GM12864 (cell line): ENCODE measurements at places on chromosomes 12 and 14.

DNA sequence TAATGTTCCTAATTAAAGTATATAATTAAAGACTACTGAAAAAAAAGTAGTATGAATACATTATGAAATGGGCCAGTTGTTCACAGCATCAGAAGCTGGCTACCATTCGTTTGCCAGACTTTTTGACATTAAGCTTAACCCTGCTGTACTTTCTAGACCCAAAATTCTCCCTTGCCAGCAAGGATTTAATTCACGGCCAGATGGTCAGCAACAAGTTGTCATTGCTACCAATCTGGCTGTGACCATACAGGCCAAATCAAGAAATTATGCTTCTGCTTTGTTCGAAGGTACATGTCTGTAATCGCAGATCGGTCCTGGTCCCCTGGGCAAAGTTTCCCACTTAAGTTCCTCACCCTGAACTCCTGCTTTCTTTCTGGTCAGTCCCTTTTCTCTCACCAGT lies 217.7 kb upstream of the ATXN7L3B start:
- DNase-seq: no peak

DNA sequence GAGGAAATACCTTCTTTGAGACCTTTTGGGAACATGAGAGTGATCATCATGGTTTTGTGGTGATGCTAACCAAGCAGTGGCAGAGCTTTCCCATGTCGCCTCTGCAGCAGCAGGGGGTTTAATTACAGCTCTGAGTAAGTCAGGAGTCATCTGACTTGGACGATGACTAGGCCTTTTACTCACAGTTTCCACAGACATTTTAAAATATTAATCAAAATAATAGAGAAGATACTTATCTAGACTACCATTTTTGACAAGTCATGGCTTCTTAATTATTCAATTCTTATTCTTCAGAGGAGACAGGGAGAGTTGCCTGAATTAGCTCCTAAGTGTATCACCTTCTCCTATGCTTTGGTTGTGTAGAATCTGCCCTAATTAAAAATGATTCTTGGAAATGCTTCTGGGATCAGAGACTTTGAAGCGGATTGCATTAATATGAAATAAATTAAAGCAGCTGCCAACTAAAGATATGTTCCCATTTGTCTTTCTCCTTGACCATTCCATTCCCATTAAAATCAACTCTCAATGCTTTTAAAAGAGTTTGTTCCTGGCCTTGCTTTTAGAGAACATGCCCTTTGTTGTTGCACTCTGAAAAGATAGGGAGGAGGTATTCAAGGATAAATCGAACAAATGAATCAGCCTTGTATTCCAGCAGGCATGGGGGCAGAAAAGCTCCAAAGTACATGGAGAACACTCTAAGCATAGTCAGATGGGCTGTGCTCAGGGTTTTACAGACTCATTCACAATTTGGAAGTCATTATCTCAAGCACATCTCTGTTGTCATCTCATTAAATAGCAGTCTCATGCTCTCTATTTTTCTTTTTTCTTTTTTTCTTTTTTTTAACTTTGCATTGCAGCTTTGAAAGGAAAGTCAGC lies 7.7 kb upstream of the IFNG-AS1 start:
- no peak for DNase-seq

DNA sequence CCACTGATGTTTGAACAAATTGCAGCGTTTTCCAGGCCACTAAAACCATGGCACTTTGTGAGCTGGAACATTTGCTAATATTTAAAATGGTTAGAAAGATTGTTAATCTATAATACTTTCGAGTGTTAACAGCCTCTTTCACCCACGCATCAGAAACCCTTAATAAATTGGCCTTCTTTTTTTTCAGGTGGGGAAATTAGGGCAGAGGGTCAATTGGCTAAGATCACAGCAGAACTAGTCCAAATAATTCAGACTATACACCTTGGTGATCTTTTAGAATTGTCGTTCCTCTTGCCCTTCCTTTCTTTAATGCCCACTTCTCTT lies 105.8 kb downstream of the PTCSC3 start:
- DNase-seq: no peak

DNA sequence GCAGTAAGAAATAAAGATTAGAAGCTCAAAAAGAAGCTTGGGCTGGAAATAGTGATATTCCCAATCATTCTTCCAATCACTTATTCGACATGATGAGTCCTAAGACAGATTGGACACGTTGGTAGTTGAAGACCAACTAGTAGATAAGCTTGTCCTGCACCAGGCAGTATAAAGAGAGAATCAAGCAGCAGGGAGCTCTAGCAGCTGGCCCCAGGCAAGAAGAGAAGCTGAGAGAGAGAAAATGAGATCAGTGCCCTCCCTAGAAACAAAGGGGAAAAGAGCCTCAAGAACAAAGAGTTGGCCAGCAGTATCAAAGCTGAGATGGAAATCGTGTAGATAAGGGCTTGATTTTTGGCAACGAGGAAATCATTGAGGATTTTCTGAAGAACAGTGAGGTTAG lies 20.6 kb downstream of the RASSF8 start:
- no peak for DNase-seq

- DNase-seq: no peak
Measured at GRCh38 chr14:99659333-99659741, 14.4 kb downstream of the HHIPL1 start.

DNA sequence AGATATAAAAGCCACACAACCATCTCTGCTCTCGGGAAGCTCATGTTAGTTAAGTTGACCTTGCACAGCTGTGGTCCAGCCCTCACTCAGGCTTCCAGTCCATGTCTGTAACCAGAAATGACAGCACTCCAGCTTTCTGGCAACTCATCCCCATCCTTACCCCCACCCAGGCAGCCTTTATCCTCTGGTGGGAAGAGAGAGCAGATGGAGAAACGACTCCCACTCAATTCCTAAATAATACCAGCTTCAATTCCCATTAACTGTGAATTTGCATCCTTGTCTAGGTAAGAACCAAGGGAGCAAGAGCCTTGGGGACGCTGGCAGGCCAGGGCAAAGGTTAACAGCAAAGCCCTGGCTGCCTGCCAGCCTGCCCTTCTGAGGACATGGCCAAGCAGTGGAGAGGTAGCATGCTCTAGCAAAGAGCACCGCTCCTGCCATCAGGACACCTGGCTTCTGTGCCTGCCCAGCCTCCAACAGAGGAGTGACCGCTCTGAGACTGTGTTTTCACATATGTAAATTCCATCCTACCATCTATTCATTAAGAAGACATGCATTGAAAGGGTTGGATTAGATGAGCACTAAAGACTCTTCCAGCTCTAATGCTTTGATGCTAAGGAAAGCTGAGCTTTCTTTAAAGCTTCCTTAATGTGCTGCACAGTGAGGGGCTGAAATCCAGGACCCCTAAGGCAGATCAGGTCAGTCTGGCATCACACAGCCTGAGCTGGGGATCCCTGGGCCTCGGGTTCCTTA lies 236.1 kb downstream of the GRIN2B start:
- no peak for DNase-seq

DNA sequence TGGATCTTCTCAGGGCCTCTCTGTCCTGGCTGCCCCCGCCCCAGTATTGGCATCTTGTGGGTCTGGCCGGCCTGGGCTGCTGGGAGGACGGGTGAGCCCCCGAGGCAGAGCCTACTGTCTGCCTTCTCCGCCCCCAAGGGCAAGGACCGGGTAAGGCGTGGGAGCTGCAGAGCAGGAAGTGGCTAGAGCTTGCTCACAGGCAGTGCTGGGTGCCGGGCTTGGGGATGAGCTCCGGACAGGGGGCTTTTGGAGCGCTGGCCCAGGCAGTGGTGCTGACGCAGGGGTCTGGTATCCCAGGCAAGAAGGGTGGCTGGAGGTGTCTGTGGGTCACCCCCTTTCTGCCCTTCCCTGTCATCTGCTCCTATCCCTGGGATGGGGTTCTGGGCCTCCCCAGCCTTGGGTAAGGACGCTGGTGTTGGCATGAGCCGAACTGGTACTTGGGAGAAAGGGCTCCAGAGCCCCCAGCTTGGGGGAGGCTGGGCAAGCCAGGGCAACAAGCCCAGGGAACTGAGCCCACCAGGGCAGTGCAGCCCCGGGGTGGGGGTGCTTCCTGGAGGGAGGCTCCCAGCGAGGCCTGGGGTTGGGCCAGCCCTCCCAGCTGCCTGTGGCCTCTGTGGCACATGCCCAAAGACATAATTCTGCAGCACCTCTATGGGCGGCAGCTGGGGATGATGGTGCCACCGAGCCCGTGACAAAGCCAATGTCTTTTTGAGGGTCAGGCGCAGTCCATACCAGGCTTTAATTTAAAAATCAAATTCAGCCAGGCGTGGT lies 126.3 kb downstream of the KIF26A start:
- no peak for DNase-seq

DNA sequence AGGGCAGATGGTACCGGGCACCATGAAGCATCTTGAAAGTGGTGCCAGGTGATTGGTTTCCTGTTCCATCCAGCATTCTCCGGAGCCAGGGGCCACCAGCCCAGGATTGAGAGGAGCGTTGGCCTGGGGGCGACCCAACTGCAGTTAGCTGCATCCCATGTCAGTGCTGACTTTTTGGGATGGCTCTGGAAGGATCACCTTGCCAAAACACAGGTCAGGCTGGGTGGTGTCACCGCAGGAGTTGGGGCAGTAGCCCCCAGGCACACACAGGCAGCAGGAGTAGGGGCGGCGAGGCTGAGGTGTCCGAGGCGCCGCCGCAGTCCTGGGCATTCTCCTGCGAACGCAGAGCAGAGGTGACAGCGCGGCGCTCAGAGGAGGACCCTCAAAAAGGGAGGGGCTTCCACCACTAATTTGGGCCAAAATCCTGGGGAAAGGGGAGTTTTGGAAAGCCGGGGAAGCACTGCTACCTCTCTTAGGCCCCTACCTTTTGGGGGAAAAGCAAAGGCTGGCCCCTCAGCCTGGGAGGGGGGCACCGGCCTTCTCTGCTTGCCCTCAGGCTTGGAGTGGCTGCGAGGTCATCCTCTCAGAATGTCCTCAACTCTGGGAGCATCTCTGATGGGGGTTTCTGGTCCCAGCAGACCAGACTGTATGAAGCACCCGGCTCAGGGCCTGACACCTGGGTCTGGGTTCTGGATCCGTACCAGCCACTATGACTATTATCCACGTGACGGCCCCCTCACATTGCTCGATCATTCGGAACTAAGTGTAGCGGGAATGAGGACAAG lies 26.7 kb upstream of the LRTM2 start:
- DNase-seq: no peak

DNA sequence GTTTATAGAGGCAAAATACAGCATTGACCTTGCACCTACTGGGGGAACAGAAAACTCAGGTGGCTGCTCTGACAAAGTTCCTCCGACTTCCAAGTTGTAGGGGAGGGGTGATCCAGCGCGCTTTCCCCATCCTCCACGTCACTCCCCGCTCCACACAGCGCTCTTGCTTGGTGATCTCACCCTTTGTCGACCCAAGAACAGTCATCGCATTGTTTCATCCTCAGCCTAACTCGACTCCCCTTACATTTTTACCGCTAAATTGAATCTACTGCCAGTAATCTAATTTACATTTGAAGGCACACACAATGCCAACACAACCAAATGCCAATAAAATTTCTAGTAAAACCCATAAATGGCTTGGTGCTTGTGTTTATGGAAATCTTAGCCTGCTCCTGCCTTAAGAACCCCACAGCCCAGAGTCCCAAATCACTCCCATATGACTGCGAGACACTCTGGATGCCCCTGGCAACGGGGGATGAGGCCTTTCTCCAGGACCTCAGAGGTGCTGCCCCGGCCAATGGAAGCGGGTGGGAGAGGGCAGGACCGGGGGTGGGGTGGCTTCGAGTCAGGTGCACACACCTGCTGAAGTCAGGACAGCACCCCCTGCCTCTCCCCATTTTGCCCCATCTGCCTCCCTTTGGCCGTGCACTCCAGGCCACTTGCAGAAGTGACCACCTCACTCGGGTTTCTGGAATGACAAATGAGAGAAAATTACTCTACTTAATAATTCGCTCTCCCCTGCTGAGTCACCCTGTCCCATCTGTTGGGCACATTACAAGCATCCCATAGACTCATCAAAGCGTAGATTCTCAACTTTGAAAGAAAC lies 98.2 kb upstream of the GSC start:
- DNase-seq: no peak

- no peak for DNase-seq
Measured at GRCh38 chr12:125220404-125221273, 155.4 kb downstream of the AACS start.

GRCh38 chr12:72368719-72369422 lies 96.7 kb downstream of the TRHDE start:
- no peak for DNase-seq

DNA sequence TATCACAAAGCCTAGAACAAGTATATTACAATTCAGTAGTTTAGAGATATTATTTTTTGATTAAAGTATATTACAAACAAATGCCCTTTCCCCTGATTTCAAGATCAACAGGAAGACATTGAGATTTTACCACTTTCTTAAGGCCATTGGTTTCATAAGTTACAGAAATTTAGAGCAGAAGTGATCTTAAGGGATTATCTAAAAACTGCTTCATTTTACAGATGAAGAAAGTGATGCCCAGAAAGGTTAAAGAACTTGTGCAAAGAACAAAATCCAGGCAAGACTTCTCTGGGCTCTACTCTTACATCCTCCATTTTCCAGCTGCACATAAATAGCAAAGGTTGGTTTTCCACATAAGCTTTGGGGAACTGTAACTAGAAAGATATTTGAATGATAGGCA lies 87.5 kb downstream of the DUSP6 start:
- no peak for DNase-seq

DNA sequence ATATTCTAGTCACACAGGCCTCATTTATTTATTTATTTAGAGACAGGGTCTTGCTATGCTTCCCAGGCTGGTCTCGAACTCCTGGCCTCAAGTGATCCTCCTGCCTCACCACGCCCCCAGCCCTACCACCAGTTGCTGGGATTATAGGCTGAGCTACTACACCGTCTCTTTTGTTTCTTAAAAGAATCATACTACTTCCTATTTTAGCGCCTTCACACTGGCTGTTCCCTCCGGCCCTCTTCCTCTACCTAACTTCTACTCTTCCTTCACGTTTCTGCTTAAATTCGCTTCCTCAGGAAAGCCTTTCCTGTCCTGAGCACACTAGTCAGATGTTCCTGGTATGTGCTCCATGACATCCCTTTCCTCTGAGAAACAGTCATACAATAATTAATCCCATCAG lies 6.4 kb upstream of the MRPL42 start:
- no peak for DNase-seq

DNA sequence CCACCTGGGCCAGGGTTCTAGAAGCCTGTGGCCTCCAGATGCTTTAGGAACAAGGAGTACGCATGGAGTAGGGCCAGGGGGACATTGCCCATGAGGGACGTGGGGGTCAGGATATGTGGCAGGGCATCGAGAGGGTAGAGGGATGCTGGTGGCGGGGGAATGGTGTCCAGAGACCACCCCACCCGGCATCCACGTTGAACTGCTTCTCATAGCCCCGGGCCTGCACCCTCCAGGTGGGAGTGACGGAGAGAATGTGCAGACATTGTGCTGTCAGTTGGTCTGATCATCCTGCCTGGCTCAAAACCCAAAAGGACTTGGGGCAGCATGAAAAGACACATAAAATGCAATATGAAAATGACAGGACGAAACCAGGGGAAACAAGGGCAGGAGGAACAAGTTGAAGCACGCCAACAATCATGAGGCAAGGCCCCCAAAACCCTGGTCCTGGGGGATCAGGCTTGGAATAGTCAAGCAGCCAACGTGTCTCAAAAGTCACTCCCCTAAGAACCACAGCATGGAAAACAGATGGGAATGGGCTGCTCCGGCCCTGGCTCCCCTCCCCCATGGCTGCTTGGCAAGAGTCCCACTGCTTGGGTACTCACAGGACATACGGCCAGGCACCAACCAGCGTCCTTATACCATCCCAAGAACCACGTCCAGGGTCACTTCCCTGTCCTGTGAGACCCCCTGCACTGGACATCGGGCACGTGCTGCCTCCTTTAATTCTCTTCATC lies 117.9 kb downstream of the DICER1 start:
- no peak for DNase-seq

GRCh38 chr14:103946975-103947374 lies 4.6 kb upstream of the RD3L start:
- DNase-seq: no peak
